ENCODE measurements at places on chromosomes 5 and 9. TPM values are rescaled to one million over a fixed set of nuclear protein-coding genes. Genes with fewer than 3 reads are reported as not detected.

The DNM1 gene
- total RNA-seq: 5.3 TPM

DNA sequence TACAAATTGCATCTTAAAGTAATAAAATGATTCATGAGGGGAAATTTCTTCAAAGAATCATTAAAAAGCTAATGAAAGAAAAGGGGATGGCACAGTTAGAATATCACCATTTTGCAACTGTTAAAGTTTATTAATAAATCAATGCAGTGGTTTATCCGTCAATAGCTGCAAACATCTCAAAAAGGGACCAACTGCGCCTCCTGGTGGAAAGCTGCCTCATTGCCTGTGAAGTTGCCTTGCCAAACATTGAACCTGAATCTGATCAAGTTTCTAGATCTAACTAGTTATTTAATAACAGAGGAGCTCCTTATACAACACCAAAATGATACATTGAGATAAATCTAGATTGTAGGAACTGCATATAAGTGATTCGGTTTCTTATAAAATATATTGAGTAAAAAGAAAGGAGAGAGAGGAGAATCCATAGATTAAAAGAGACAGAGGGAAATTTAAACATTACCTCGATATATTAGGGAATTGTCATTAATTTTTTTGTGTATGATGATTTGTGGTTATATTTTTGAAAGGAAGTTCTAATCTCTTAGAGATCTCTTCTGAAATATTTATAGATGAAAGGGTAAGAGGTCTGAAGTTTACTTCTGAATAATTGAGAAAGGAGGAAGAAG lies 6.9 kb upstream of the NDUFB6 start:
- H3K36me3 ChIP-seq: no peaks in the 10 kb centered on the region
- no peak overlapping the region for H3K27ac ChIP-seq
- no peaks in the 10 kb centered on the region for H3K4me1 ChIP-seq
- DNase-seq: peak; percentile 74
- no peaks in the 10 kb centered on the region for H3K27me3 ChIP-seq

DNA sequence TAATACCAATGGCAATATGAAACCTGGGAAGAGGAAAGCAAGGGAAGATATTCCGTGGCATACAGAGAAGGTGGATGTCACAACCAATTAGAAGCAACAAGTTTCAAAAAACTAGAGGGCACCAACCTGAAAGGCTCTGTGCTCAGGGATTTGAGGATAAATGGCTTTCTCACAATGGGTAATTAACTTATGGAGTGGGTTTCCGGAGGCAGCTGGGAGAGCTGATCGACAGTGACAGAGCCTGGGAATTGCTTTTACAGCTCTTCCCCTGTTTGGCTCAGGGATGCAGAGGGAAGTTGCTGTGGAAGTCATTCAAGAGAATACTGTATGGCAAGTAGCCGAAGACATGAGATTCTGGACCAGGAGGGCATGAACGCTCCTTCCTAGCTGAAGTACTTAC lies 237.0 kb downstream of the KIF4B start:
- no peaks in the 10 kb centered on the region for H3K27me3 ChIP-seq
- no peaks in the 10 kb centered on the region for H3K36me3 ChIP-seq
- H3K27ac ChIP-seq: no peak overlapping the region
- H3K4me3 ChIP-seq: no peak overlapping the region
- DNase-seq: no peak

DNA sequence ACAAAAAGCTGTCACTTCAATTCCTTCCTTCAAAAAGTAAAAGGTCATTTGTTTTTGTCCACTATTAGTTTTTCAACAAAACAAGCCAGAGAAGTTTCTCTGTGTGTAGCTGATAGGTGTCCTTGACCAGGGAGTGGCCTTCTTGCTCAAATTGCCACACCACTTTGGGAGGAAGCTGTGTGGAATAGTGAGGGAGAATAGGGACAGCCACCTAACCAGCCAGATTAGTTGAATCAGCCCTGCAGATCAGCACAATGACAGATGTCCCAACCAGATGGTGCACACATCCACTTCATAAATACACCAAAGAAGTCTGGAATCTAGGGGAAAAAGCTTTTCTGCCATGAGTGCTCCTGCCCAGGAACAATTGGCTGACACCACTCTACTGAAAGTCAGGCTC lies 37.2 kb downstream of the NREP start:
- H3K27me3 ChIP-seq: no peaks in the 10 kb centered on the region
- H3K4me1 ChIP-seq: no peaks in the 10 kb centered on the region
- H3K4me3 ChIP-seq: no peak overlapping the region
- no peaks in the 10 kb centered on the region for H3K36me3 ChIP-seq
- H3K27ac ChIP-seq: no peak overlapping the region
- no peak for DNase-seq

The KIAA0825 gene
- total RNA-seq: 3.0 TPM

The OLFML2A gene
- 10.7 TPM for total RNA-seq

The FOXI1 gene
- not detected for total RNA-seq

DNA sequence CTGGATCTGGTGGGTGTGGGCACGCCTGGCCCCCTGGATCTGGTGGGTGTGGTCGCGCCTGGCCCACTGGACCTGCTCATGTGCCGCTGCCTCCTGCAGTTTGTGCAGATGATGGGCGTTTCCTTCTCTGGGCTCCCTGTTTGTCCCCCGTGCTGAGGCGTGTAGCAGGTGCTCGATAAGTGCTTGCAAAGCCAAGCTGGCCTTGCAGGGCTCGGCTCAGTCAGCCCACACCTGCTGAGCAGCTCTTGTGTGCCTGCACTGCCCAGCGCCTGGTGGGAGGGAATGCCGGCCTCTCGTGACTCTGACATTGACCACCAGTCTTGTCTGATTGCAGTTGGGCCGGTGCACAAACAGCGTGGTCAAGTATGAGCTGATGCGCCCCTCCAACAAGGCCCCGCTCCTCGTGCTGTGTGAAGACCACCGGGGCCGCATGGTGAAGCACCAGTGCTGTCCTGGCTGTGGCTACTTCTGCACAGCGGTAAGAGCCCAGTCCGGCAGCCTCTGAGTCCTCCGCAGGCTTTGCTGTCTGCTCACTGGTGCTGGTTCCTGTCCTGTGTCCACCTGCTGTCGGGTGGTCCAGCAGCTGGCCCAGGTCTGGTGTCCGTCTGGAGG lies 102.7 kb upstream of the CACNA1B start:
- no peak overlapping the region for H3K27ac ChIP-seq
- H3K4me1 ChIP-seq: no peaks in the 10 kb centered on the region
- H3K36me3 ChIP-seq: no peaks in the 10 kb centered on the region
- H3K27me3 ChIP-seq: no peaks in the 10 kb centered on the region
- DNase-seq: no peak
- no peak overlapping the region for H3K4me3 ChIP-seq

DNA sequence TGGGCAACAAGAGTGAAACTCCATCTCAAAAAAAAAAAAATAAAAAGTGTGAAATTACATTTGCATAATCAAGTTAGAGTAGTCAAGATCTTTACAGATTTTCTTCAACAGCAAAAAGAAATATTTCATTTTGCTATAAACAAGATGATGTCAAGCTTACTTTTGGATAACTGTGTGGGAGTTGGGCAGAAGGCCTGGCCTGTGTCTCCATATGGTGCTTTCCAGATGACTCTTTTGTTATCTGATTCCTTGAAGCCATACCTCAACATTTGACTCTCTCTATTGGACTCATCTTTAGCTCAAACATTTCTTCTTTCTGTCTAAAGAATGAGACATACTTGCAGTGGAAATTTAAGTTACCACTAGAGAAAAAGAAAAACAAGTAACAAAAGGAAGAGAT lies 246.8 kb downstream of the MSX2 start:
- H3K36me3 ChIP-seq: no peaks in the 10 kb centered on the region
- DNase-seq: no peak
- H3K27ac ChIP-seq: no peak overlapping the region
- H3K27me3 ChIP-seq: peaks cover 7% of the 10 kb centered on the region

DNA sequence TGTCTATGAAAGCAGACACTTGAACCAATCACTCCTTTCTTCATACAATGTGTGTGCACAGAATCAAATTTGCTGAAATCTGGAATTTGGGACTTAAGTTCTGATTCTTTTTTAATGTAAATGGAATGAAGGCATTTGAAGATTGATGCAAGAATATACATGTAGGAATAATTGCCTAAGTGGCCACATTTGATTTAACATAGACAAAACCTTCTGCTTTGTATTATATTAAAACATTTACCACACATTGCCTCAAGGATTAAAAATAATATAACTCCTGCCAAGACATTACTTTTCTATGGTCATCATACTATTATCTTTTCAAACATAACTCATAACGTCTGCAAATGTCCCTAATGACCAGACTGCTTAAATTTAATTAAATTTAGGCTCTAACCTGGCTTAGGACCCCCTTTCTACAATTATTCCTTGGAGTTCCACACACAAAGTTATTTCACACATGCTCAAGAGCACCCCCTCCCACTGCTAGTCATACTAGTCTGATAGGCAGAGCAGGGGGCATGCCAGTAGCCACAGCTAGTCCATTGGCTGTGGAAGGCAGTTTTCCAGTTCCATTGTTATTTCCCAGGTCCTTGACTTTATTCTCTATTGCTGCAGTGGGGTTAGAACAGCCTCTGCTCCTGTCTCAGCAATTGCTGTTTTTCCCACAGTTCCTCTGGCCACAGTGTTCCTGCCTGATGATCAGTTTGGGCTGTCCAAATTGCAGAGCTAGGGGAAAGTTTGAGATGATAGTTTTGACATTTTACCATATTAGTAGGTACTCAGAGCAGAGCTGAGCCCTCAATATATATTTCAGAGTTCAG lies 360.6 kb upstream of the GRAMD2B start:
- no peaks in the 10 kb centered on the region for H3K36me3 ChIP-seq
- no peak overlapping the region for H3K4me3 ChIP-seq
- H3K4me1 ChIP-seq: no peaks in the 10 kb centered on the region
- no peak for DNase-seq
- H3K27ac ChIP-seq: no peak overlapping the region
- no peaks in the 10 kb centered on the region for H3K27me3 ChIP-seq

DNA sequence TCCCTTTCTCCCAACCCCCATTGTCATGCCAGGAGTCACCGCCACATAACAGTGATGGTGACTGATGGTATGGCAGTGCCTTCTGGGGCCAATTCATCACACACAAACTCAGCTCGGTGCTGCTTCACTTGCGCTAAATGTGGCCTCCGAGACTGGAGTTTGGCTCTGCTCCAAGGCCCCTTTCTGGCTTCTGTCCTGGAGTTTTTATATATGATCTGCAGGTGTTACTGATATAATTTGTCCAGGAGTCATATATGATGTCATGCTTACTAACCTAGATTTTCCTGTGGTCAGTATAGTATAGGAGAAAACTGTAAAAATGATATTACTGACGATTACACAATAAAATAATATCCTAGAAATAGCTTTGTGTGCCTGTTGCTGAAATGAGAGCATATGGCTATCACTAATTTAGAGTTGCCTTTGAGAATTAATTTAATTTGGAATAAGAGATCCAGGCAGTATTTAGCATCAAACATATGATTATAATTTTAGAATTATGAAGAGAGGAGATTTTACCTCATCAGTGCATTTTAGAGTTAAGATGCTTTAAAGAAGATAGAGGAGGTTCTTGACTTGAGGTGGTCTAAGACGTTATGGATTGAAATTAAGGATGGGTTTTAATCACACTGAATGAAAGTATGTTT lies 334.1 kb upstream of the CD180 start:
- no peaks in the 10 kb centered on the region for H3K27me3 ChIP-seq
- H3K36me3 ChIP-seq: no peaks in the 10 kb centered on the region
- H3K4me1 ChIP-seq: no peaks in the 10 kb centered on the region

The SLC9A3 gene
- 5.5 TPM for total RNA-seq

DNA sequence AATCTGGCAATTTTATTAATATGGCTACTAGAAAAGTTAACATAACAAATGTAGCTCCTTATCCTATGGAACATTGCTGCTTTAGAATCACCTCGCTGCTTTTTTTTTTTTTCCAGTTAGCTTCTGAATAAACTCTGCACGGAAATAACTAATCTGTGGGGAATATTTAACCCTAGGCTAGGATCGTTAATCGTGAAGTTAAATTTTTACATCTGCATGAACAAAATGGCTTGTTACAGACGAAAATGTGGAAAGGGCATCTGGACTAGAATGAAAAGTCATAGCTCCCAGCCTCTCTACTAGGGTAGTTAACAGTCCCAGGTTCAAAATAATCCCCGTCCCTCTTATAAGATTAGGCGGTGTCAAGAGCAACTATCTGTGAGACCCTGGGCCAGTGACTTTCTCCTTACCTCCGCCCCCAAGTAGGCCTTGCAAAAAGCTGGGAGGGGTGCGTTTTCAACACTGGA lies 470 bp upstream of the SLC22A5 start:
- H3K27ac ChIP-seq: peak overlapping the region; percentile 73
- DNase-seq: no peak
- H3K36me3 ChIP-seq: no peaks in the 10 kb centered on the region
- H3K4me1 ChIP-seq: peaks cover 23% of the 10 kb centered on the region
- no peaks in the 10 kb centered on the region for H3K27me3 ChIP-seq

The NDUFS6 gene
- total RNA-seq: 75.8 TPM

The ACTL7B gene
- 0.32 TPM for total RNA-seq

- H3K36me3 ChIP-seq: no peaks in the 10 kb centered on the region
- H3K27me3 ChIP-seq: peaks cover 13% of the 10 kb centered on the region
- H3K4me1 ChIP-seq: peaks cover 29% of the 10 kb centered on the region
- no peak for DNase-seq
- H3K27ac ChIP-seq: peak overlapping the region; percentile 75
- H3K4me3 ChIP-seq: peak overlapping the region; percentile 56
These were observed 3.9 kb downstream of the VCAN start for GRCh38 chr5:83475391-83475863.

DNA sequence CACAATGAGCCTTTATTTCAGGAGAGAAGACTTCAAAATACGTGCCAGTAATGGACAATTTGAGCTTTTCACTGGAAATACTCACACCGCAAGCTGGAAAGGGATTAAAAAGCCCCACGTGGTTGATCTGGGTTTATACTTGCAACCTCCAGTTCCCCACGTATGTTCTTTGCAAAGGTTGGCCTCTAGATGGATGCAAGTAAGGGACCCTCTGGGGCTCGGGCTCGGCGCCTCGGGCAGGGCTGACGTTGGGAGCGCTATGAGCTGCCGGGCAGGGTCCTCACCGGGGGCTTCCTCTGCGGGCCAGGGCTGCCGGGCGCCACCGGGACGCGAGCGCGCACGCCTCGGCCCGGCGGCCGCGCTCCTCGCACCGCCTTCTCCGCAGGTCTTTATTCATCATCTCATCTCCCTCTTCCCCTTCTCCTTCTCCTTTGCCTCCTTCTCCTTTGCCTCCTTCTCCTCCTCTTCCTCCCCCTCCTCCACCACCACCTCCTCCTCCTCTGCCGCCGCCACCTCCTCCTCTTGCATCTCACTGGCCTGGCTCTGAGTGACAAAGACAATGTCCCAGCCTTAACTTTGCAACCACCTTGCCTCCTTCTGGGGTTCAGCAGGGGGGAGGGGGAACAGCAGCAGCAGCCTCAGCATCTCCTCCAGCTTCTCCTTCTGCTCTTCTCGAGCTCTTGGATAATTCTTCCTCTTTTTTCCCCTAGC lies 701 bp upstream of the ZNF462 start:
- peaks cover 27% of the 10 kb centered on the region for H3K4me1 ChIP-seq
- no peaks in the 10 kb centered on the region for H3K36me3 ChIP-seq

GRCh38 chr9:135098400-135099105 lies 11.1 kb downstream of the OLFM1 start:
- peak; percentile 21 for DNase-seq
- H3K36me3 ChIP-seq: no peaks in the 10 kb centered on the region
- H3K27ac ChIP-seq: no peak overlapping the region
- no peaks in the 10 kb centered on the region for H3K4me1 ChIP-seq

The ENG gene
- 214 TPM for total RNA-seq

The ZNF366 gene
- total RNA-seq: 2.8 TPM
